A549 treated with RU486 at 1 μM for 4 hours (cell line): ENCODE measurements at places on chromosomes 2 and 18. TPM values are rescaled to one million over a fixed set of nuclear protein-coding genes. Genes with fewer than 3 reads are reported as not detected.

The GALR1 gene
- not detected in 5 replicates for total RNA-seq

The GREB1 gene
- 1.8 to 3.7 TPM (median 3.0 TPM) in 5 replicates for total RNA-seq

The KCNG3 gene
- 0.62 to 1.0 TPM (median 0.73 TPM) in 5 replicates for total RNA-seq

The TSPYL6 gene
- not detected in 5 replicates for total RNA-seq

The TRIM54 gene
- total RNA-seq, result 0.46 to 0.95 TPM (median 0.48 TPM) in 5 replicates

The RAB11FIP5 gene
- 31.2 to 38.7 TPM (median 35.3 TPM) in 5 replicates for total RNA-seq

The FSHR gene
- total RNA-seq, result 0.07 TPM in 1 of 5 replicates, not detected in the others

The DPYSL5 gene
- total RNA-seq, result 3.2 to 8.0 TPM (median 4.0 TPM) in 5 replicates

The TMEM247 gene
- total RNA-seq, result not detected in 5 replicates

The GPR35 gene
- total RNA-seq, result 0.32 to 1.1 TPM (median 0.87 TPM) in 5 replicates

The LIMS3 gene
- not detected in 5 replicates for total RNA-seq

The SPHKAP gene
- total RNA-seq, result not detected in 5 replicates
